ENCODE measurements at places on chromosomes 4 and X.

- no peak for DNase-seq
Measured at GRCh38 chr4:6825403-6825802, 42.9 kb downstream of the KIAA0232 start.

DNA sequence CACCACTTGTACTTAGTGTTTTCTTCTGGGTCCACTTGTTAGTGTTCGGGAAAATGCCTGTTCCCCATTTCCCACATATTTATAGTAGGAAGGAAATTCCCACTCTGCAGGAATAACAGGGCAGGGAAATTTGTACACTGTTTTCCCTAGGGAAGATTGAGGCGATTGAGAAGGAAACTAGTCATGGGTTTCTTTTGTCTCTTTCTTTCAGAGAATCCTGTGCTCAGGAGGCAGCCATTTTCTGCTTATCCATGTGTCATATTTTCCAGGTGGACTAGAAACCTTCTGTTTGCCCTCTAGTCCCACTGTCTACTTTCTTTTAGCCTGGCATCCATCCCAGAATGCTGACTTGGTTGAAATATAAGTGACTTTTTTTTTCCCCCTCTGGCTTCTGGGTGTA is 299.1 kb upstream of the ANKRD50 start:
- peak; percentile 61 for DNase-seq

DNA sequence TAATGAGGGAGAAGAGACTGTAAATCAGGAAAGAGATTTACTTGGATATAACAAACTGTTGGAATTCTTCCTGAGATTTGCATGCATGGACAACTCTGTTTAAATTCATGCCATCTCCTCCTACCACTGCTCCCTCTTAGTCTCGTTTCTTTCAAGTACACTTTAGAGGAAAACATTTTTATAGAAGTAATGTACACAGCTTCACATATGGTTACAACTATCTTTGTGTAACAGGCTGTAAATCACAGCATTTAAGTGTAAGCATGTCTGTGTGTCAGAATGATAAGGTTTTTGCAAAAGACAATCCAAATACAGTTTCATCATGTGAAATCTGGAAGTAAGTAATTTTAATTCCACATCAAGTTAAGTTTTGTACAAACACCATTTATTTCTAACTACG is 21.5 kb upstream of the ENPEP start:
- DNase-seq = no peak

GRCh38 chr4:147542229-147542990 is 61.5 kb downstream of the EDNRA start:
- no peak for DNase-seq

Data from dermis blood vessel endothelial cell (primary cell).